Activated CD4-positive, alpha-beta T cell treated with anti-CD3 and anti-CD28 coated beads, Interleukin-2, Interleukin-6, amounts not matched to agents 100 ng/mL and 50 ng/mL, durations not matched to agents 16 hours and 8 hours (primary cell): ENCODE measurements at places on chromosomes 11 and 22.
A peak's percentile ranks its signal among the peaks of the same experiment; 100 is the strongest.

- no peak for DNase-seq
Measured at GRCh38 chr11:131372234-131372962, 2.0 kb downstream of the NTM start.

- peak; percentile 56 for DNase-seq
Measured at GRCh38 chr11:42524534-42525227, 787.1 kb upstream of the API5 start.

DNA sequence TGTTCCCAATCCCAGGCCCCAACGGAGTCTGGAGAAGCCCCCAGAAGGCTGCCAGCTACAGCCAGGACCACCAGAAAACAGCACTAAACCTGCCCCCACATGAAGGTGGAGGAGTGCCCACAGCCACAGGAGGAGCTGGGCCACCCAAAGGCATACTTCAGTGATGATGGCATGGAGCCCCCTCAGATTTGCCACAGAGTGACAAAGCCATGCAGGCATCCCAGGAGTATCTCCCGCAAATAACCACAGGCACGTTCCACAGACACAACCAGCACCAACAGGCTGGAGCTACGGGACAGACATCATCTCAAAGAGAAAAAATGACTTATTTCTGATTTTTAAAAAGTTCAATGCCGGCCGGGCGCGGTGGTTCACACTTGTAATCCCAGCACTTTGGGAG lies 10.6 kb downstream of the CARS1 start:
- DNase-seq, result no peak

DNA sequence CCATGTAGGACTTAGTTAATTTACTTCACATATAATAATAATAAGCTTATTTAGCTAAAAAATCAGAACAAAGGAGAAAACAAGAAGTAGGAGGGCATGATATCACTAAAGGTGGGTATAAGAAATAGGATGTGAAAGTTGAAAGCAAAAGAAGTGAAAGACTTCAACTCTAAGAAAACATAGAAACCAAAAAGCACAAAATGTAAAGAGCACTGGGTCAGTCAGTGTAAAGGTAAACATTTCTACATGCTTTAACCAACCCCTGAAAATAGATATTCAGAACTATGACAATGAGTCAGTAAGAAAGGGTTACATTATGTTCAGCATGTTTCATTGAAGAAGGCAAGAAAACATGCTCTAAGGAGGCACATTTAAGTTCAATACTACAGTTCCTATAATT lies 298.8 kb downstream of the SWAP70 start:
- no peak for DNase-seq

DNA sequence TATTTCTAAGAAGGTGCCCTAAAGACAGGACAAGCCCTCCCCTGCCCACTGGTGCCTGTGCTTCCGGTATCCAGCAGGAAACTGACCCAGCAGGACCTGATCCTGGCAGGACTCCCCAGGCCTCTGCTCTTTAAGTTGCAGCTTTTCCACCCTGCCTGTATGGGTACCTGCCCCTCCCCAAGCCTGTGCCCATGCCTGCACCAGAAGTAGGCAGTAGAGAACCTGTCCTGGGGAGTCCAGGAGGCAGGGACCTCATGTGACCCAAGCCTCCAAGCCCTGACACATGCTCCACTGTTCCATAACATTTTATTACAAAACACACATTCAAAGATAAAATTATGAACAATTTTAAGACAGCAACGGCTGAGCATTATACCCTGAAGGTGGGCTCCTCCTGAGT lies 14.2 kb downstream of the CWC15 start:
- no peak for DNase-seq

- DNase-seq, result no peak
Measured at GRCh38 chr11:45109400-45109799, 37.0 kb upstream of the PRDM11 start.

DNA sequence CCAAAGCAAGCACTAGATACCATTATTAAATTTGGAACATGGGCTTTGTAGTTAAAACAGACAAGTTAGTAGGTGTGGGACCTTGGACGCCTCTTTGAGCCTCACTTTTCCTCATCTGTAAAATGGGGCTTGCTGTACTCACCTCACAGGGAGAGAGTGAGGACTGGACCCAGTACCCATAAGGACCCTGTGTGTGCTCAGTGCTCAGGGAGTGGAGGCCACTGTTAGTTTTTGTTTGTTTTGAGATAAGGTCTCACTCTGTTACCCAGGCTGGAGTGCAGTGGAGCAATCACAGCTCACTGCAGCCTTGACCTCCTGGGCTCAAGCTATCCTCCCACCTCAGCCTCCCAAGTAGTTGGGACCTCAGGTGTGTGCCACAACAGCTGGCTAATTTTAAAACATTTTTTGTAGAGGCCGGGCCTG lies 8.9 kb downstream of the RAPSN start:
- DNase-seq, result no peak

DNA sequence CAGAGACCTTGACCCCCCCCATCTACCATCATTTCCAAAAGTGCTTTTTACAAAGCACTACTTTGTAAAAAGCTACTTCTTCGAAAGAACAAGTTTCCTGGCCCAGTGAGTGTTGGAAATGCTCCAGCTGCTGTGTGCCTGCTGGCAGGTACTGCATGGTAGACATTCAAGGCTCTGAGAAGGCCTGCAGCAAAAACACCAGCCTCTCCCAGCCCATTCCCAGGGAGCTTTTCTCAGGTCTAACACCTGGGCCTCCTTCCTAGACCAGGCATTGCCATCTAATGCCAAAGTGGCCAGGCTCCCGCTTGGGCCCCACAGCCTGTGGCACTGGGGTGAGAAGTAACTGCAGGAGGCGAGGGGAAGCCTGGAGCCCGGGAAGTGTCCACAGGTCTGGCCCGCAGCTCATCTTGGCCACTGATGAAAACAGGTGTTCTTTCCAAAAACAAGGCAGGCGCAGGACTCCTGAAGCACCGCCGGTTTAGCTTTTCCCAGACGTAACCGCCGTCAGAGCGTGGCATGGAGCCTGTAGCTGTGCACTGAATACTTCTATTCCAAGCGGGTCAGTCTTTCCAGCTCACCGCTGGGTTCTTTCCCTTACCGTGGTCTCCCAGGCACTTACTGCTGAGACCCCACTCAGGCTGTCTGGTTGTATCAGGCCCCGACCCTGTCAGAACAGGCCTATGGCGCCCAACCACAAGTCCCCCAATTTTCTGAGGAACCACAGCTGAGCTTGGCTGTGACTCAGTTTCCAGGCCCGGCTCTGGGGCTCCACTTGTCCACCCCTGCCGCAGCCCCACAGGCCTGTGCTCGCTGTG lies 1.2 kb upstream of the TCIRG1 start:
- no peak for DNase-seq
